ENCODE measurements at places on chromosomes 1 and 21.

DNA sequence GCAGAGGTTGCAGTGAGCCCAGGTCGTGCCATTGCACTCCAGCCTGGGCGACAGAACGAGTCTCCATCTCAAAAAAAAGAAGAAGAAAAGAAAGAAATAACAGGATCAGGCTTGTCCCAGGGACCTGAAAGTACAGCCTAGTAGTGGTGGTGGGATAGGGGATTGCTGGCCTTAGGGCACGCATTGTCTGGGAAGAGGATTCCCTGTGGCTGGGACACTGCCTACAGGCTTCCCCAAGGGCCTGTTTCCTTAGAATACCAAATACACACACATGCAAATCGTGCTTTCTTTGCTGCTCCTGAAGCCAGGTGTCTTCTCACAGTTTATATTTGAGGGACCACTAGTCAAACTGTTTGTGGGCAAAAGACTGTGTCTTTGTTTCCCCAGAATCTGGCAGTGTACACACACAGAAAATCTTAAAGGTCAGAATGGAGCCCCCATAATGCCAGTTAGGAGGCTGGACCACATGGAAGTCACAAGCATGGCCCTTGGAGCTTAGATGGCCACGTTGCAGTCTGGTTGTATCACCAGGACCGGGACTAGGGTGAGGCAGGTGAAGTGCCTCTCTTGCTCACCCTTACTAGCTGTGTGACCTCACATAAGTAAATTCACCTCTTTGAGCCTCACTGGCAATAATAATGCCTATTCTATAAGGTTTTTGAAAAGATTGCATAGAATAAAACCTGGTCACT, 12.7 kb upstream of the ASAP3 start:
- no peak for DNase-seq

DNA sequence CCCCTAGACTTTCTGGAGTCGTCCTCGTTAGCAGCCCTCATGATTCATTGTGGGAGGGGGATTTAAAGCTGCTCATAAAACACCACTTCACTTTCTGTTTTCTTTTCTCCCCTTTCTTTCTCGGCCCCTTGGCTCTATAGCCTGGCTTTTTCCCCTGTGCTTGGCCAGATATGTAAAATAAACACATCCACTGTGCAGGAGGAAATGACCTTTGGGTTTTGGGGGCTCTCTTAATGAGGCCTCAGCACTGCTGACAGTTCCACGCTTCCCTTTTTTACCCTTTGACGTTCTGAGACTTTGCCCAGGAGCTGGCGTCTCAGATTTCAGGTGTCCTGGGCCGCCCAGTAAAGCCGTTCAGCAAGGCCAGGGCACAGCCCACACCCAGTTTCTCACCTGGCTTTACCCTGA, 65.7 kb downstream of the RUNX3 start:
- no peak for DNase-seq

DNA sequence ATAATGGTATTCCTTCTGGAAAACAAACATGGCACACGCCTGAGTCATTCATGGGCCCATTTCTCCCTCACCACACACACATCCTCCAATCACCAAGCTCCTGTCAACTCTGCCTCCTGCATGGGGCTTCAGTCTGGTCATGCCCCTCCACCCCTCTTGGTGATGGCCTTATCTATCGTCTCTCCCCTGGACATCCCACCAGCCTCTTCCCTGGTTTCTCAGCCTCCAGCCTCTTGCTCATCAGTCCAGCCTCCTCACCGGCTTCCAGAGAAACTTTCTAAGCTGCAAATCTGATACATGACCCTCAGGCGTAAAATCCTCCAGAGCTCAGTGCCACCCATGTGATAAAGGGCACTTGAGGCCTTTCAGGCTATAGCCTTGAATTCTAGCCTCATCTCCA, 243.9 kb downstream of the FOXD2 start:
- no peak for DNase-seq

- no peak for DNase-seq
These were observed 332.3 kb downstream of the COL11A1 start for GRCh38 chr1:102776071-102776470.

- no peak for DNase-seq
These were observed 106.6 kb downstream of the NR5A2 start for GRCh38 chr1:200134116-200134515.

DNA sequence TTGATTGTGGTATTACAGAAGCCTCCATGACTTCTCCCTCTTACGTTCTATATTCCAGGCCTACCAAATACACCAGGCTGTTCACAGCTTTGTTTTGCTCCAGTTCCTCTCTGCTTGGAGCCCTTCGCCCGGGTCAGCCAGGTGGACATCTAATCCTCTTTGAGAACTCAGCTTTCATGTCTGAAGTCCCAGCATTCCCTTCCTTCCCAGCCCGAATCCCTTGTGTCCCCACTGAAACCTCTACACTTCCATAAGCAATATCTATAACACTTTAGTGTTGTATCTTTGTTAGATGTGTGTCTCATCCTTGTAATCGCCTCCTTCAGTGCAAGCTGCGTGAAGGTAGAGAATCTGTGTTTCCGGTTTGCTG, 1.9 kb downstream of the RNF11 start:
- no peak for DNase-seq

GRCh38 chr1:58162952-58163550, 383.5 kb downstream of the OMA1 start:
- DNase-seq, result peak; percentile 3
